ENCODE measurements at places on chromosomes 11 and 22. TPM values are rescaled to one million over a fixed set of nuclear protein-coding genes. Genes with fewer than 3 reads are reported as not detected.

DNA sequence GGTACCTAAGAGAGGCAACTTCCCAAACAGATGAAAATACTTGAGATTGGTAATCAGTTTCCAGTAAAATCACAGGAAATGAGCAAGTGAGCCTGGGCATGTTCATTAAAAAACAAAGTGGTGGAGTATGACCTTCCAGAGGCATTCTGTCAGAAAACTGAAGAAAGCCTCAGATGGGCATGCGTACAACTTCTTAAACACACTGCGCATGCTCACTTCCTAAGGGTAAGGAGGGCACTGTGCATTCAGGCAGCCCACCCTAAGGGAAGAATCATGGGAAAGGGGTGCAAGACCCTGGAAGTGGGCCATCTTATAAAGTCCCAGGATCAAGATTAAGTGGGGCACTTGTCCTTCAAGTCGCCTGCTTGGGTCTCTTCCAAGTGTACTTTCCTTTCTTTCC is 4.0 kb downstream of the OR52K2 start:
- no peak for DNase-seq

GRCh38 chr22:24358105-24358836 is 69.1 kb upstream of the ADORA2A start:
- no peak for DNase-seq

DNA sequence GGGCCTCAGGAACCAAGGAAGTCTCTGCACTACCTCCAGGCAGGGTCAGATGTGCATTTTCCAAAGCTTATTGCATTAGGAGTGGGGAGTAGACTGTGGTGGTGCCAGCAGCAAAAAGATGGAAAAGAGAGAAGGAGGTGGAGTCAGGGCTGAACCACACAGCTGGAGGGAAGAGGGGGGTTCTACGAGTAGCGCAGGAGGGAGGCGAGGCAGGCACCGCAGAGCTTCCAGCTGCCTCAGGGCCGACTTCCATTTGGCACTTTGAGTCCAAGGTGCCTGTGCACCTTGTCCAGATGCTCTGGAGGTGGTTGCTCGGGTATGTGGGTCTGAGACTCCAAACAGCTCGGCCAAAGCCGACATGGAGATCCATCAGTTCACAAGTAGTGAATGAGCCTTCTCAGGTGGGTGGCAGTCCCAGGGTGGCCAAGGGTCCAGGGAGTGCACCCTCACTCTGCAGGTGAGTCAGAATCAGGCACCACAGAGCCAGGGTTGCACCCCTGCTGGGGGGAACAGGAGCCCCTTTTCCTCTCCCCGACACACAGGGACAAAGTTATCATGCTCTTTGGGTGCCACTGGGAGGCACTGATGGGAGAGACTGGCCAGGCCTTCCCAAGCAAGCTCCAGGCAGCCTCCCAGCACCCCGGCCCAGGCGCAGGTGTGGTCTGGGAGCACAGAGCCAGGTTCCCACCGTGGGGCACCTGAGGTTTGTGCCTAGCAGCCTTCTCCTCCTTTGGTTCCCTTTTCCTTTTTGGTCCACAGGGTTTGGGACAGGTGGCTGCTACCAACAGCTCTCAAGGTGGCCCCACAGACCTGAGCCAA is 30.2 kb downstream of the GGT5 start:
- DNase-seq = no peak

DNA sequence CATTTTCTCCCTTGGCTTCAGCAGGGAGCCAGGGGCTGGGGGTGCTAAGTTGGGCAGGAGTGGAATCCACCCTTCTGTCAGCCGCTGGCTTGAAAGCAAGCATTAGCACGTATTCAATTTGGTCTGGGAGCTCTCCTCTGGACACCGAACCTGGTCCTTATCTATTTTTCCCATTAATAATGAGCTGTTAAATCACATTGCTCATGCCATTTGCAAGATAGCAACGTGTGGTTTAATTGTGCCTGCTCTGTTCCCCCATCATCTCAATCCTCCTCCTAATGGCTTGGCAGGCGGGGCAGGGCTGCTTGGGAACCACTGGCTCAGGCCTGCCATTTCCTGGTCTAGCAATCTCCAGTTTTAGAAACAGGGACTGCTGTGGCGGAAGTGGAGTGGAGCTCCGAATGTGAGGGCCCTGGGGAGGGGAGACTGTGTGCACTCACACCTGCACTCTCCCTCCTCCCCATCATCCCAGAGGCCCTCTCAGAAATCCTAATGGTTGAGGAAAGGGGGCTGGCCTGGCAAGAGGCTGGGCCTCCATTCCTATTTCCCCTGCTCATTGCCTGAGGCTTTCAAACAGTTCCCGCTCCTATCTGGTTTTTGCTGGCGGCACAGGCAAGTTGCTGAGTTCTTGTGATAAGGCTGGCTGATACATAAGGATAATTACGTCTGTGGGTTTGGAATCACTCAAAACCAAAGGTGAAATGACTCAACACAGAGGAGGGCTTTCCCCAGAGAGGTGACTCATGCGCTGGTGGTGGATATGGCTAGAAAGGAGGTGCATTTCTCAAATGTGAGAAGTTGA is 201.2 kb upstream of the E2F8 start:
- peak; percentile 19 for DNase-seq

DNA sequence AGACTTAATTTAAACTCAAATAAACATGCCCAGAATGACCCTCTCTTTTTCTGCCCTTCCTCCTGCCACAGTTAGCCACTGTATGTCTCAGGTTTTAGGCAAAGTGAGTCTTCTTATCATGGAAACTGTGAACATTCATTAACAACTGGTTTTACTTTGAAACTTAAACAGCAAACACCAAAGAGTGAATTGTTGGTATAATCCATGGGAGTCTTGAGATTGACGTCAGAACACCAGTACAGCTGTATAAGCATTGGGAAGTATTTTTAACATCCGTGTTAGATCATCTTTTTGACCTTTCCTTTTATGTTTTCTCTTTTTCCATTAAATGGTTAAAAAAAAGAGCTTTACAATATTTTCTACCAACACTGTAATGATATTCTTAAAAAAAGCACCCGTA is 38.9 kb downstream of the ARHGEF12 start:
- no peak for DNase-seq

- no peak for DNase-seq
These were observed 12.8 kb downstream of the DKK3 start for GRCh38 chr11:11995601-11996000.

DNA sequence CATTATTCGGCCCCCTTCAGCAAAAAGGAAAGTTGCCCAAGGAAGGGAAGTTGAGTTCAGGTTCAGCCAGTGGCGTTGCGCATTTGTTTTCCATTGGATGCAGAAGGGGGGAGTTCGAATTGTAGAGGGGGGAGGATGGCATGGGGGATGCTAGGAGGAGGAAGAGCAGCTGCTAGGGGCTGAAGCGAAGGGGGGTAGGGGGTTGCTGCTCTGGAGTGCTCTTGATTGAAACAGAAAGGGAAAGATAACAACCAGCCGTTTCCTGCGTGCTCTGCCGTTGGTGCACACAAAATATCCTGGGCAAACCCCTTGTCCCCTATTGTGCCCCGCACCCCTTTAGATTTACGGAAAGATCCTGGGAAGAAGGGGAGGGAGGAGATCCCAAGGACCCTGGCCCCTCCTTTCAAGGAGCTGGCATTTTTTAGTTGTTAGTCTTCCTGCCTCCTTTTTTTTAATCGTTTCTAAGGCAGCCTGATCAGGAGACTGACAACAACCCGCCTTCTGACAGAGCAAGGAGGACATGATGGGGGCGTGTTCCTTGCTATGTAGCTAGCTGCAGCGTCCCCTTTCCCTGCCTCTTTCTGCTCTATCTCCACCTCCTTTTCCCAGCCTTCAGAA is 2.1 kb downstream of the KMT2A start:
- peak; percentile 52 for DNase-seq

DNA sequence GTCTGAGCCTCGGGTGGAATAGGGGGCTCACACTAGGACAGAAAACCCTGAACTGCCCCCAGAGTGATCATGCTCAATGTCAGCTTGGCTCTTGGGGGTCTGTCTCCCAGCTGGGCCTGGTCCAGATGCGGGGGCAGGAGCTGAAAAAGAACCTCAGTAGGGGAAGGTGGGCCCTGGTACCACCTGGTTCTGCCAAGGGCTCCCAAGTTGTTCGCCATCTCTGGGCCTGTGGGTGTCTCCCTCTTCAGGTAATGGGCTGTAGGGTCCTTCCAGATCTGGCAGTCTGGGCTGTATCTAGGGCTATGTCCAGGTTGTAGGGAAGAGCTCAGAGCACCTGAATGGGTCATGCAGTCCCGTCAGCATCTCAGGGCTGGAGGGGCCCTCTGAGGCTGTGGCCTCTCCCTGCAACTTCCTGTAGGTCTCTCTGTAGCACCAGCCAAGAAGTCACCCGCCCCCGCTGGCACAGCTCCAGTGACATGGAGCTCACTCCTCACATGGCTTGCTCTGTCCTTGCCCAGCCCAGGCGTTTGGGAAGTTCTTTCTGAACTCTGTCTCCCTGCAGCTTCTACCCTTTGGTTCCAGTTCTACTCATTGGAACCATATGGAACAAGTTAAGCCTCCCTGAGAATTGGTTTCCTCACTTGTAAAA is 33.0 kb upstream of the SOX10 start:
- DNase-seq = no peak

DNA sequence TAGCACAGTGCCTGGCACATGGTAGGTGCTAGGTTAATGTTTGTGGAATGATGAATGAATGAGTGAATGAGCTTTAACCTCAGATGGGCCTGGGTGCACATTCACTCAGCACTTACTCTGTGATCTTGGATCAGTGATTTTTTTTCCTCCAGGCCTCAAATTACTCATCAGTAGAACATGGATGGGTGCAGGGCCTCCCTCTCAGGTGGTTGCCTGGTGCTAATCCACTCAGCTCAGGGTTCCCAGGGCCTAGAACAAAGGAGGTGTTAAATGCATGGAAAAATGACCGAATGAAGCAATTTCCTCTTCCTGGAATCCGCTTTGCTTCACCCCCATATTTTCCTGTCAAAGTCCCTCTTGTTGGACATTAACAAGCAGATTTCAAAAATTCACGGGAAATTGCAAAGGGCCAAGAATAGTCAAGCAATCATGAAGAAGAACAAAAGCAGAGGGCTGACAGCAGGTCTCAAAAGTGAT is 93.5 kb downstream of the MYEOV start:
- DNase-seq = no peak

- DNase-seq = no peak
These were observed 16.9 kb upstream of the ALG8 start for GRCh38 chr11:78156127-78156844.

GRCh38 chr11:83392556-83392955 is 106.4 kb upstream of the CCDC90B start:
- DNase-seq = no peak

DNA sequence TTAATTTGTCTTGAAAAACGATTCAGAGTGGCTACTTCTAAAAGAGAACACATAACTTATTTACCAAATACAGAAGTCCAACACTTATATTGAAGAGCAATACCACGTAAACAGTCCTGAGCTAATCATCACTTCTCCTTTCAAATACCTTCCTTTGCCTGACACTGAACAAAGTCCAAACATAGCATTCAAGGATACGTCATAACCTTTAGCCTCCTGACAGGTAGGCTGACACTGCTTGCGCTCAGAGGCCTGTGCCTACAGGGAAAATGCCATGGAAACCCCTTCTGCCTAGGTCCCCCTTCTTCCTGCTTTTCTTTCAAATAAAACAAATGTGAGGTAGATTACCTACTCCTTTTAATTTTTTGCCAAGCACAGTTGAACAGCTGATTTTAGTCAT is 510.0 kb downstream of the INSC start:
- DNase-seq = no peak

DNA sequence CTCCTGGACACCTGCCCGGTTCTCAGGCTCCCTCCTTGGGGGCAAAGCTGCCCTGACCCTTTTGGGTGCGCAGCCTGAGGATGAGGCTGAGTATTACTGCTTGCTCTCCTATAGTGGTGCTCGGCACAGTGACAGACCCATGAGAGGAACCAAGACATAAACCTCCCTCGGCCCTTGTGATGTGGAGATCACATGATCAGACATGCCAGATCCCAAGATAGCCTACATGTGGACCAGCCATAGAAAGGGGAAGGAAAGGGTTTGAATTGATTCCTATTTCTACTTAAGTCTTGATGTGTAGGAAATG is 125.3 kb downstream of the VPREB1 start:
- DNase-seq = no peak

- DNase-seq = no peak
These were observed 19.2 kb downstream of the SLC22A6 start for GRCh38 chr11:62965574-62965973.

GRCh38 chr11:22903782-22904181 is 43.5 kb upstream of the CCDC179 start:
- no peak for DNase-seq

DNA sequence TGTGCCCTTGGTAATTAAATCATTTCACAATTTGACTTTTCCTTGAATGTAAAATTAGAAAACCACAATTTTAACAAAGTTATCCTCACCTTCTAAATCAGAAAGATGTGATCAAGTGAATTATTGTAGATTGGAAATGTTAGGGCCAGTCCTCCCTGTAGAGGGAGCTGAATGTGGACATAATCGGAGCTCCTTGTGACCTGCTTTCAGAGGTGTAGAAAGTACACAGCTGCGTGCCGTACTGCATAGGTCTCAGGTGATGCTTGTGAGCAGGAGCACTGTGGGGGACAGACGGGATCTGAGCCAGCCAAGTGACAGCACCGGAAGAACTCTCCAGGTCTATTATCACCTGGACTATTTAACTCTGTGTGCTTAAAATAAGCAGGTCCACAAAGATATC is 338.0 kb downstream of the AASDHPPT start:
- DNase-seq = no peak

GRCh38 chr11:61325649-61326414 is 7.1 kb downstream of the DDB1 start:
- DNase-seq = no peak

- DNase-seq = no peak
These were observed 3.9 kb downstream of the ACP2 start for GRCh38 chr11:47244448-47245350.

The PLAAT5 gene
- 0.80 TPM for total RNA-seq

The FIBIN gene
- not detected for total RNA-seq

The ART1 gene
- not detected for total RNA-seq

The OR52N4 gene
- total RNA-seq = not detected

The B4GALNT4 gene
- total RNA-seq = 1.5 TPM

The TMEM191C gene
- 0.52 TPM for total RNA-seq

The PYGM gene
- total RNA-seq = 1.9 TPM

All from activated T-helper 2 cell treated with anti-CD3 and anti-CD28 coated beads, Interferon-gamma antibody, Interleukin-2, Interleukin-4, amounts not matched to agents 10 μg/mL and 5 μg/mL and 100 μg/mL, durations not matched to agents 14 hours and 24 hours and 36 hours (primary cell).